H4 (cell line): ENCODE measurements at places on chromosomes 11 and 22. TPM values are rescaled to one million over a fixed set of nuclear protein-coding genes. Genes with fewer than 3 reads are reported as not detected.

DNA sequence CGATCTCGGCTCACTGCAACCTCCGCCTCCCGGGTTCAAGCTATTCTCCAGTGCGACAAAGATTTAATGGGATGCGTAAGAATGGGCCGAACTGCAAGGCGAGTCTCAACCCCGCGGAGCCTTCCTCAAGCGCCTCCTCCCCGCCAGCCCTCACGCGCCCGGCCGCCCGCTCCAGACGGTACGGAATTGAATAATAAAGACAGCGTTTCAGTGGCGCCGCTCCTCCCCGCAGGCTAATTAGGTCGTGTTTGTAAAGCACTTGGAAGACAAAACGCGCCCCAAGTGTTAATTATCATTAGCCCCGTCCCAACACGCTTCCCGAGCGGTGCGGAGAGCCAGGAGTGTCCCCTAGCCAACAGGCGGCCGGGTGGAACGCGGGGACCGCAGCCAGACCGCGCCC, 192.0 kb downstream of the BUD13 start:
- DNase-seq = no peak

Gene SGSM1
- total RNA-seq = 0.23 TPM in 1 of 2 replicates, not detected in the other

DNA sequence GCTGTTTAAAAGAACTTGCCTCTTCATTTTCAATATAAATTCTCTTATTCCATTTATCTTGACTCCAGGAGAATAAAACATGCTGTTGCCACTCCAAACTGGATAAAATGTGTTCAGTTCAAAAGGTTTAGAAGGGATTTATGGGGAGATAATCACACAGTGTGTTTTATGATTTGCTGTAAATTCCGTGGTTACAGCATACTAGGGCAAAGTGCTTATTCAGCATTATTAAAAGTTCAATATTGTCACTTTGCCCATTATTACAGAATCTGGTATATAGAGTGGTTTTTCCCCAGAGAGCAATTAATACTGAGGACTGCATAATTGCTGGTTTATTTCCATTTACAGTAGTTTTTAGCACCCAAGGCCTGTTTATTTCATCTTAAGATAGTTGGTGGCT, 780.9 kb upstream of the RAG2 start:
- no peak for DNase-seq

GRCh38 chr22:38162881-38163843, 18.5 kb downstream of the PLA2G6 start:
- DNase-seq = no peak
